Body of pancreas (tissue), 4 donors: ENCODE measurements at places on chromosomes 11 and 22. TPM values are rescaled to one million over a fixed set of nuclear protein-coding genes. Genes with fewer than 3 reads are reported as not detected.

GRCh38 chr11:8097468-8097867 lies 16.5 kb downstream of the TUB start:
- no peaks in the 10 kb centered on the region for H3K4me1 ChIP-seq
- no peak for DNase-seq
- no peak overlapping the region for H3K4me3 ChIP-seq
- no peaks in the 10 kb centered on the region for H3K27me3 ChIP-seq
- no peak overlapping the region for H3K27ac ChIP-seq
- H3K36me3 ChIP-seq = no peaks in the 10 kb centered on the region

DNA sequence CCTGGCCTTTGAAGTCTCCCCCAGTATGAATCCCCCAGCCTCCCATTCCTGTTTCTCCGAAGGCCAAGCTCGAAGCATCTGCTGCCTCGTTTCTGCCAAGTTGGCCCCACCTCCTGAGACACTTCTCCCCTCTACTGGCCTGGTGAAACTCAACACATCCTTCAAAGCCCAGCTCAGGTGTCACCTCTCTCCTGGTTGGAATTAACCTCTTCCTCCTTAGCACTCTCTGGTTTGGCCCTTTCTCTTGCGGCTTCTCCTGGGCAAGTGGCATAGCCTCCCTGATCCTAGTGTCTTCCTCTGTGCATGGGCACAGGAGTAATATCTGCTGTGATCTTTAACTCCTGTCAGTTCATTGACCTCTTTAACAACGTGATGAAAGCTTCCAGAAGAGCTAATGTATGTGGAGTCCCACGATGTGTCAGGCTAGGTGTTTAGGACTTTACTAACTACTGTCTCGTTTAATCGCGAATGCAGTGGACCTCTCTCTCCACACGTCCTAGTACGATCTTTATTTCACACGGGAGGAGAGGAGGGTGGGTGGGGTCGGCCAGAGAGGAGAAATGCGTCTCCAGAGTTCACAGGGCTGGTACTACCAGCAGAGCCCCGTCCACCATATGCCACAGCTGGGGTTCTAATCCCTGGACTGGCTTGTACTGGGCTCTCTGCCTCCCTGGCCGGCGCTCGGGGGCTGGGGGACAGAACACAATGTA lies 826 bp upstream of the PTPRJ start:
- H3K4me1 ChIP-seq = peaks cover 23% of the 10 kb centered on the region
- DNase-seq = no peak
- H3K4me3 ChIP-seq = no peak overlapping the region
- H3K36me3 ChIP-seq = no peaks in the 10 kb centered on the region
- no peaks in the 10 kb centered on the region for H3K27me3 ChIP-seq

DNA sequence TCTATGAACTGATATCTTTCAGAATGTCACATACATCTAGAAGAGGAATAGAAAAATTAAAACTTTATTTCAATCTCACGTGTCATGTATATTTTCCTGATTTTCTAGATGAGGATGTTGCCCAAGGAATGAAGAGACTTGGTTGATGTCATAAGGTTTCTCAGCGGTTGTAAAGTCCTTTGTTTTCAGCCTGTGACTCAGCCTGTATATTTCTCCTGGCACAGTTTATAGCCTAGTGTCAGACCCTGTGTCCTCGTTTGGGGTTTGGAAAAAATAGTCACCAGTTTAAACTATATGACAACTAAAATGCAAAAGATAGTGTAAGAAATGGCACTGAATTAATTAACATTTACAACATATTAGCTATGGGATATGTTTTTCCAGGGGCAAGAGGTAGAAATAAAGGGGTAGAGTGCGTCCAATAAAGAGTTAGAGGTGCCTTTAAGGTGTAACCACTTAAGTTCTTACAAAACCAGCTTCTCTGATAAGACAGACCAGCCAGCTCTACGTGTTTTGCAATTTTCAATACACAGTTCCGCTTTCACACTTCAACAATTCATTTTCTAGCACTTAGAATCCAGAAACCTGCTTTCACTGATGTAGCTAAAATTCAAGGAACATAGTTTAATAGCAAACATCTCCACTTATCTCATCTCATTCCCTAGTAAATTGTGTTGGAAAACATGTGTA lies 1432.6 kb upstream of the TENM4 start:
- no peaks in the 10 kb centered on the region for H3K27me3 ChIP-seq
- H3K36me3 ChIP-seq = no peaks in the 10 kb centered on the region
- no peak overlapping the region for H3K27ac ChIP-seq
- no peak for DNase-seq
- H3K4me3 ChIP-seq = no peak overlapping the region
- H3K4me1 ChIP-seq = no peaks in the 10 kb centered on the region

- H3K4me3 ChIP-seq = no peak overlapping the region
- H3K4me1 ChIP-seq = no peaks in the 10 kb centered on the region
- H3K27me3 ChIP-seq = no peaks in the 10 kb centered on the region
Observed at GRCh38 chr11:68735646-68736045, 15.7 kb downstream of the TESMIN start.

DNA sequence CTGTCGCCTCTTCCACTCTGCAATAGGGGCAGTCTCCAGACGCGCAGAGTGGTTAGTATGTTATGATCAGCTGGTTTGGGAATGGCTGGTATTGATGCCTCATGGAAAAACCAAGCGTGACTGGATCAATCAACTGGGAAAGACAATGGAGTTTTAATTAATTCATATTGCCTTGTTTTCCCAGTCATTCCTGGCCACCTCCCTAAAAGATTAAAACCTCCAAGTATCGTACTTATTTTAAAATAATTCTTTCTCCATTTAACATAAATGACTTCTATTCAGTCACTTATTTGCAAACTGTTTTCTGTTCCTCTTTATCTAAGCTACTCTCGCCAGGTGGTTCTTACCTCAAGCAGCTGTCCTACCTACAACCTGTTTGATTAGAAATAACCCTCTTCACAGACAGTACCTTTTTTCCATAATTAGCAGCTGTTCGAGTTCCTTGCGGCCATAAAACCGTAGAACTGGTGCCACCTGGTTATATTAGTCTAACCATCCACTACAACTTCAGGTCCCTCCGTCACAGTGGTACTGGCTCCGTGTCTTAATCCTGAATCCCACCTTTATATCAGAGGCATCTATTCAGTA lies 898 bp downstream of the ZNF215 start:
- no peak for DNase-seq
- peak overlapping the region; percentile 58 for H3K27ac ChIP-seq

DNA sequence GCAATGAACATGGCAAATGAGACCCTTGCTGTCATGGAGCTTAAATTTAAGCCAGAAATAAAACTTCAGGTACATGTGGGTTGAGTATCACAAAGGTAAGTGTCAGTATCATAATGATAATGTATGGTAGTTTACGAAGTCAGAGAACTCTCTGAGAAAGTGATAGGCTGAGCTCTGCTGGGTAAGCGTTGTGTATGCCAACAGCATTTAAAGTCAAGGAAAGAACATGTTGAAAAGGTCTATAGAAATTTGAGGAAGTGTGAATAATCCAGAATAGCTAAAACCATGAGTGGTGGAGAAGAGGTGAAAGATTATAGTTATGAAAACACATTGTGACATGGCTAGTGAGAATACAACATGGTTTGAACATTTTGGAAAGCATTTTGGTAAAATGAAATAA lies 17.4 kb upstream of the CTSC start:
- H3K36me3 ChIP-seq = no peaks in the 10 kb centered on the region
- no peaks in the 10 kb centered on the region for H3K27me3 ChIP-seq
- H3K4me3 ChIP-seq = no peak overlapping the region
- no peak overlapping the region for H3K27ac ChIP-seq

DNA sequence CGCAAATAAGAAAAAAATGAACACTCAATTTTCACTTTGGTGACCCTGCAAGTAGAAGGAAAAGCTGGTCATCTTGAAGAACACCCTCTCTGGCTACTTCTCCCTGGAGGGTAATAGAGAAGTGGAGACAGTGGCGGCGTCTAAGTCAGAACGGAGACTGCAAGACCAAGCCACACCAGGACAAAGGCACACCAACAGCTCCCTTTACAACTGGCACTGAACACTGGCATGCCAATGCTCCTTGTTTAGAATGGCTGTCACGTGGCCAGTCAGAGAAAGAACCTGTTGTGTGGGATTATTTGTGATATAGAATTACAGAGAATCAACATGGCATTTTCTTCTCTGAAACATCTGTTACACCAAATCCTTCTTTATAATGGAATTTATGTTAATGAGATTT lies 61.3 kb upstream of the YPEL1 start:
- peak; percentile 46 for DNase-seq
- H3K4me1 ChIP-seq = peaks cover 9% of the 10 kb centered on the region
- H3K4me3 ChIP-seq = no peak overlapping the region
- peaks cover 8% of the 10 kb centered on the region for H3K36me3 ChIP-seq
- no peaks in the 10 kb centered on the region for H3K27me3 ChIP-seq

The SORL1 gene
- total RNA-seq = 25.1 TPM

The PRR5 gene
- total RNA-seq = 12.5 TPM

The MS4A6A gene
- total RNA-seq = 24.9 TPM

The IFITM10 gene
- total RNA-seq = not detected

The MCHR1 gene
- total RNA-seq = not detected
